ENCODE measurements at places on chromosomes 1 and 21. TPM values are rescaled to one million over a fixed set of nuclear protein-coding genes. Genes with fewer than 3 reads are reported as not detected.

Gene RGS5
- total RNA-seq: 278 TPM

DNA sequence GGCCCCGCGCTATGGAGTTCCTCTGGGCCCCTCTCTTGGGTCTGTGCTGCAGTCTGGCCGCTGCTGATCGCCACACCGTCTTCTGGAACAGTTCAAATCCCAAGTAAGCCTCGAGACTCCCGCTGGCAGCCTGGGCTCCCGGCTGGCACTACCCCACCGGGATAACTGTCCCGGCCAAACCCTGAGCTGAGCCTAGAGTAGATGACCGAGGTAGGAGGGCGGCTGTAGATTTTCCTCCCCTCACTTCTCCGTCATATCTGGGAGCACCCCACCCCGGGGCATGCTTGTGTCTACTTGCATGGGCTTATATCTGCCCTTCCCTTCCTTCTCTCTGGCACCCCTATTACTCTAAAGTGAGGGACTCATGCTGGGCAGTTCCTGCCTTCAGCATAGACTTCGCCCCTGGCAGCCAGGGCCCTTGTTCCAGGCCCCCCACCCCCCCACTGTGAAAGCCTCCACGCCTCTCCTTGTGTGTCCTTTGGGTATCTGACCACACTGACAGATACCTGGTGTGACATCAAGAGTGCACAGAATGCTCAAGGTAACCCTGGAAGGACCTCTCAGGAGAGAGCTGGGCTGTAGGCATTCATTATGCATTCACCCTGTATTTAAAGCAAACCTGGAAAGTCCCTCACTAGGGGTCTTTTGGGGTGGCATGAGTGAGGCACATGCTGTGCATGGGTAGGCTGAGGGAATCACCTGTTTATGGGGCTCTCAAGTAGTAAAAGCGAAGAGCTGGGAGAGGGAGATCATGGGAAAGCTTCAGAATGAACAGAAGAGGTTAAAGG is 485 bp downstream of the EFNA1 start:
- DNase-seq: no peak

Gene BRINP2
- 0.55 TPM for total RNA-seq

- DNase-seq: no peak
These were observed 34.5 kb downstream of the EPHA10 start for GRCh38 chr1:37730376-37730775.

DNA sequence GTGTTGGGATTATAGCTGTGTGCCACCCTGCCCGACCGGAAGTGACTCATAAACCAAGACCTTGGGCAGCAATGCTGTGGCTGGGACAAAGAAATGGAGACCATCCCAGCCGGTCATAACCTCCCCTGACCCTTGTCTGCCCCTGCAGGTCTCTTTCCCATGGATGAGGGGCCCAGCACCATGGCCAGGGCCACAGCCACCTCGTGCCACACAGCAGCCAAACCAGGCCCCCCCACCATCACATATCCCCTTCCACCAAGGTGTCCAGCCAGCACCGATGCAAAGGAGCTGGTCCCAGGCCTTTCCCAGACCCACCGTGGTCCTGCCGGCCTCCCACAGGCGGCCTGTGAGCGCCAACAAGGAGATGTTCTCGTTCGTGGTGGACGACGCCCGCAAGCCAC is 42.2 kb downstream of the FHAD1 start:
- no peak for DNase-seq

Gene SMIM1
- 15.3 TPM for total RNA-seq

- no peak for DNase-seq
These were observed 34.1 kb downstream of the EXTL2 start for GRCh38 chr1:100860397-100860991.

GRCh38 chr1:158833264-158833663 is 2.1 kb downstream of the MNDA start:
- no peak for DNase-seq
